ENCODE measurements at places on chromosomes 7 and 10.

DNA sequence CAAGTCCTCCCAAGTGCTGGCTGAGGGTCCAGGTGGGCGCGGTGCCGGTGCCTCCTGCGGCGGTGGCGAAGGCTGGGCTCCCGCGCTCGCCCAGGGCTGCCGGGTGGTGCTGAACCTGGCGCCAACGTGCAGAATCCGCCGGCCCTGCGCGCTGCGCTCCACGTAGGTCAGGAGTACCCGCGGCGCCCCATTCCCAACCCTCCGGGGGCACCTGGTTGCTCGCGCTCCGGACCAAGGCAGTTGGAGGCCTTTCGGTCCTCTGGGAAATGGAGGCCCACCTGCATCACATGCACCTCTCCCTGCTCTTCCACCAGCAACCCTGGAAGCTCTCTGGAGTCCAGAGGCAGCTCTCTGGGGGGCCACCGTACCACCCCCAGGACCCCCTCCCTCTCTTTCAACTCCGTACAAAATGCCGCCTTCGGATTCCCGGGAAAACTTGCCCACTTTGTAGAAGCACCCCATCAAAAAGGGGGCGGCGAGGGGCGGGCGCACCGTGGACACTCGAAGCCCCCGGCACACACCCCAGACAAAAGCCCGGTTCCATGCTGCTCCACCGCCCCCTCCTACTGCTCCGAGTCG is 745 bp downstream of the SLC16A9 start:
- DNase-seq: peak; percentile 10

DNA sequence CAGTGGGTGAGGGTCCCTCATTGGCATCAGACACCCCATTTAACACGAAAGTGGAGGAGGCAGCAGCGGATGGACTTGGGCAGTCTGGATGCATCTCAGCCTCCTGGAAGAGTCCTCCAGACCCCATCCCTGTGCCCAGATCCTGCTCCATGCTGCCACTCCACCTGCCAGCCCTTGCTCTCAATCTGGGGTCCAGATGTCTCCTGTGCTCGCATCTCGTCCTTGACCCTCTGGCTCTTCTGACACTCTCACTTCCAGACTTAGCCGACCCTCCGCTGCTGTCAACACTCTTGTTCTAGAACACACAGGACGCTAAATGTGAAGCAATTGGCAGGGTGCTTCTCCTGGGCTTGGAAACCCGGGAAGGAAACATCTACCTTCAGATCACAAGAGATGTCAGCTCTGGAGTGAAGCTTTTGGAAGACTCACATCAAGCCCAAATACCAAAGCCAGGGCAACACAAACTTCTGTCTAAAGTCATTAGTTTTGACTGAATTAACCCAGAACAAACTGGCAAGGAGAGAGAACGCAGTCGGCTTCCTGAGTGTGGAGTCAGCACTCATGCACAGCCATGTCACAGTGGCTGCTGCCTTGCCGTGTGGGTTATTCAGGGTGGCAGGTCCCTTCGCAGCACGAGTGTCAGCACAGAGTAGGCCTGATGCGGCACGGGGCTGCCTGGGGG is 379.1 kb downstream of the TCERG1L start:
- DNase-seq: no peak

DNA sequence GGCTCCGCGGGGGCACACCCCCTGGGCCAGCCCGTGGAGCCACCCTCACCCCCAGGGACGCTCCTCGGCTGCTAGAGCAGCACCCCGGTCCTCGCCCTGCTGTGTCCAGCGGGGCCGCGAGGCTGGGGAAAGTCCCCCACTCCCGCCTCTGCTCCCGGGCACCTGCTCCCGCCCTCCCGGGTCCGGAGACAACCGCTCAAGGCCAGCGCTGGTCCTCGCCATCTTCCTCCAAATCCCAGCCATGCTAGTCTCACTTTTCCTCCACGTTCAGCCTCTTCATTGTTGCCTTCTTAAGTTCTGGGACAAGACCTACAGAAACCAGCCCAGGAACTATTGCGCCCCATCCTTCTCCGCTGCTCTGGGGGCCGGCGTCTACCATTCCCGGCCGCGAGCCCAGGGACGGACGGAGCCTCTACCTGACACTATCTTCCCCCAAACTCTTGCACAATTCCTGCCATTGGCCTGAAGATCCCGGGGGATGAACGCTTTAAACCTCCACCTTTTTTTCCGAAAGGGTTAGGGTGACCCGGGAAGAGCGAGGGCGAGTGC is 4.8 kb upstream of the KCP start:
- no peak for DNase-seq

GRCh38 chr7:2860627-2861133 is 16.6 kb upstream of the GNA12 start:
- DNase-seq: no peak

DNA sequence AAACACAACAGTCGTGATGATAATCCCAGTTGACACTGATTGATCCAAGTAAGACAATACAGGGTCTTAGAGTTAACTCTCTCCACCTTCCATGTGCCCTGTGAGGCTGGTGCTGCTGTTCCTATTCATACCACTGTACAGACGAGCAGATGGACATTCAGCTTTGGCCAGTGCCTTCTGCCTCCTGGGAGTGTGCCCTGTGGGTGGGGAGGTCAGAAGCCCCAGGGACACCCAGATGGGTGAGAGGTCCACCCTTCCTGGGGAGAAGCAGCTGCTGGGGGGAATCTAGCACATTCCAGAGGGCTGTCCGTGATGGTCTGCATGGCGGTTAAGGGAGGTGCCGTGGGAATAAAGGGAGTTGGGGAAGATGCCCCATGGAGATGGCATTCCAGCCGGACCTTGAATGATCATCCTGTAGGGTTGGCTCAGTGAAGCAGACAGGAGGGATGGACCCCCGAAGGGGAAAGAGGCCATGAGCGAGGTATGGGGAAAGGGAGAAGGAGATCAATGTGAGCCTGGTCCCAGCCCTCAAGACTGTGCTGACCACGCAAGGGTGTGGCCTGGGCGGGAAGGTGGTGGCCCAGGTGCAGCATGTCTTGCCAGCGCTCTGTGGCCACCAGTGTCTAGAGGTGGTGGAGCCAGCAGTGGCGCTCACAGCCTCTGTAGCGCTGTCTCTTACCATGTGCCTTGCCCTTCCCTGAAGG is 74.0 kb downstream of the ADCY1 start:
- DNase-seq: no peak

- DNase-seq: no peak
Observed at GRCh38 chr10:90372451-90372850, 485.4 kb downstream of the HTR7 start.

DNA sequence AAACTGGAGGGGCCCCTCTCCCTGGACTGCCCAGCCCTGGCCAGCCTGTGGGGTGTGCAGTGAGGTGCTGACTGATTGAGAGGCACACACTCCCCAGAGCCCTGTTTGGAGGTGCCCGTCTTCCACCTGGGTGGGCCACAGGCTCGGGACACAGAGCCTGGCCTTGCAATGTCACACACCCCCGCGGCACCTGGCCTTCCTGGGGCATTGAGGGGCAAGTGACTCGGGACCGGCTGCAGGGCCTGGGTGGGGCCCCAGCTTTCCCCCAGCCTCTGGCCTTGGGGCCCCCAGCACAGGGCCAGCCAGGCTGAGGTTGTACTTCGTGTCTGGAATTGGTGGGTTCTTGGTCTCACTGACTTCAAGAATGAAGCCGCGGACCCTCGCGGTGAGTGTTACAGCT is 13.9 kb upstream of the NKX6-2 start:
- DNase-seq: no peak

GRCh38 chr7:129825209-129825970 is 127.4 kb downstream of the UBE2H start:
- peak; percentile 80 for DNase-seq

GRCh38 chr10:49679480-49679893 is at the start of gene C10orf53:
Gene C10orf53, plus strand, starts transcription at chr10:49679651. Its CDS starts 47 bp downstream, at chr10:49679698.
- DNase-seq: peak; percentile 58

DNA sequence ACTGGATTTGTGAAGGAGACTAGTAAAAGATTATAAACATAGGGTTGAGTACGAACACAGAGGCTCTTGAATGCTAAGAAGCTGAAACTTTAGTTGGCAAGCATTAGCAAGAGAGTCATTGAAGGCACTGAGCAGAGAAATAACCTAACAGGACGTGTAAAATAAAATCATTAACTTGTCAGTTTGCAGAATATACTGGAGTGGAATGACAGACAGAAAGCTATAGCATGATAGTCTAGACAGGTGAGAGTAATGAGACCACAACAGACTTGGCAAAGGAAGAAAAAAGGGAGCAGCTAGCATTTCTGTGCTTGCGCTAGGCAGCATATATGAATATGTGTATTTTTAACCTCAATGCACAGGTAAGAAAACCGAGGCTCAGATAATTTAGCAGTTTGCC is 30.8 kb downstream of the MINDY3 start:
- no peak for DNase-seq

GRCh38 chr10:51447119-51447518 is 252.3 kb downstream of the CSTF2T start:
- no peak for DNase-seq

Measured in NCI-H1436 (cell line).